ENCODE measurements at places on chromosomes 7 and 10. TPM values are rescaled to one million over a fixed set of nuclear protein-coding genes. Genes with fewer than 3 reads are reported as not detected.

The LIPJ gene
- not detected for polyA plus RNA-seq

GRCh38 chr7:20330239-20330927, at the start of gene ITGB8:
TSS of gene ITGB8 (plus strand) at chr7:20330900. CDS start at chr7:20331807, 907 bp downstream.
- DNase-seq: no peak

The NUTM2E gene
- polyA plus RNA-seq: 0.59 TPM

DNA sequence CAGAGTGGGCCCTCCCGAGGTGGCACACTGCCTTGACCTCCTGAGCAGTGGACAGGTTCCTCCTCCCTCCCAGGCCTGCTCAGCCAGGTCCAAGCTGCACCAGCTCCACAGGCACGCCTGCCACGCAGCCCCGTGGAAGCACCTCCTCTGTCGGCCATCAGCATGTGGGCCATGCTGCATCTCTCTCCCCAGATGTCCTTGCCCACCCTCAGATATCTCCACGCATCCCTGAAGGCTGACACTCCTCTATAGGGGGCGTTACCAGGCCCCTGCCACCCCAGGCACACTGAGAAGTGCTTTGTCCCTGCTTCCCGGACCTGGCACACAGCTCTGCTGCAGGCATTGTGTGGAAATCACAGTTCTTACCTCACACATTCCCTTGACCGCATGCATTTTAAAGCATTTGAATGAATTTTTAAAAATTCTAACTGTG, 598.5 kb downstream of the SDK1 start:
- DNase-seq: no peak

DNA sequence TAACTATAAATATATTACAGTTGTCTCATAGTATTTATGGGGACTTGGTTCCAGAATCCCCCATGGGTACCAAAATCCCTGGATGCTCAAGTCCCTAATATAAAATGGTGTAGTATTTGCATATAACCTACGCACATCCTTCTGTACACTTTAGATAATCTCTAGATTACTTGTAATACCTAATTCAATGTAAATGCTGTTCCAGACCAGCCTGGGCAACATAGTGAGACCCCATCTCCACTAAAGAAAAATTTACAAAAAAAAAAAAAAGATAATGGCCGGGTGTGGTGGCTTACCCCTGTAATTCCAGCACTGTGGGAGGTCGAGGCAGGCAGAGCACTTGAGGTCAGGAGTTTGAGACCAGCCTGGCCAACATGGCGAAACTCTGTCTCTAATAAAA, 17.4 kb upstream of the GNA12 start:
- no peak for DNase-seq

The FLNC gene
- 642 TPM for polyA plus RNA-seq

GRCh38 chr7:151008143-151008510, 16.2 kb downstream of the ATG9B start:
- no peak for DNase-seq

DNA sequence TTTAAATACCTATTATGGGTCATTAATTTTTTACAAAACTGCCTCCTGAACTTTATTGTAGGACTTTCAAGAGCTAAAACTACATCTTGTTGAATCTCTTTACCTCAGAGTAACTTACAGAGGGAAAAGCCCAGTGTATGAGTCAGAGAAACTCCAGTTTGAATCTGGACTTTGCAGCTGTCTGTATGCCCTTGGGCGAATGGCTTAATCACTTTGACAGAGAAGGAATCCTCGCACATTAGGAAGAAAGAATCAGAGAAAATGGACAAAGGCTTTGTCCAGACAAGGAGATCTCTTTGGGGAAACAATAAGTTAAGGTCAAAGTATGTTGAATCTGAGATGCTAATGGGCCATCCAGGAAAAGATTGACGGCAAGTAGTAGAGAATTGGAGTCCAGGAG, 484.2 kb upstream of the CELF2 start:
- DNase-seq: no peak

DNA sequence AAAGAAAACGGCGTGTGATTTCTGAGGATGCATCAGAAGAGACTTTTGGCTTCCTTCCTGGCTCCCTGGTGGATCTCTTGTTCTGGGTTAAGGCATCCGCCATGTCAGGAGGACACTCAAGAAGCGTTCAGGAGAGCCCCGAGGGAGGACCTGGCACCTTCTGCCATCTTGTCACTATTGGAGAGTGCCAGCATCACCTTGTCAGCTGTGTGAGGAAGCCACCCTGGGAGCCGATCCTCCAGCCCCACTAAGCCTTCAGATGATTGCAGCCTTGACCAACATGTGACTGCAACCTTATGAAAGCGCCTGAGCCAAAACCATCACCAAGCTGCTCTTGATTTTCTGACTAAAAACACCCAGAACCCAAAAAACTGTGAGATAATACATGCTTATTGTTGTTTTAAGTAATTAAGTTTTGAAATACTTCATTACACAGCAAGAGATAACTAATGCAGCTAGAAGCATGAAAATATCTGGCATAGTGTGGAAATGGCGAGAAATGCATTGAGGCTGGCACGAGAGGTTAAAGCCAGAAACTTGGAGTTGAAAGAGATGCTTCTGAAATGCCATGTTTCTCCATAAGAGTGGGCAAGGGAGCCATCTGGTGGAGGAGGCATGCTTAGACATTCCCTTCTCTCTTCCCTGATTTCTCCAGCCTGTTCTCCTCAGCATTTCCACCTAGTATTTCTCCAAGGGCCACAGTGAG, 5.4 kb upstream of the ZFYVE27 start:
- no peak for DNase-seq

DNA sequence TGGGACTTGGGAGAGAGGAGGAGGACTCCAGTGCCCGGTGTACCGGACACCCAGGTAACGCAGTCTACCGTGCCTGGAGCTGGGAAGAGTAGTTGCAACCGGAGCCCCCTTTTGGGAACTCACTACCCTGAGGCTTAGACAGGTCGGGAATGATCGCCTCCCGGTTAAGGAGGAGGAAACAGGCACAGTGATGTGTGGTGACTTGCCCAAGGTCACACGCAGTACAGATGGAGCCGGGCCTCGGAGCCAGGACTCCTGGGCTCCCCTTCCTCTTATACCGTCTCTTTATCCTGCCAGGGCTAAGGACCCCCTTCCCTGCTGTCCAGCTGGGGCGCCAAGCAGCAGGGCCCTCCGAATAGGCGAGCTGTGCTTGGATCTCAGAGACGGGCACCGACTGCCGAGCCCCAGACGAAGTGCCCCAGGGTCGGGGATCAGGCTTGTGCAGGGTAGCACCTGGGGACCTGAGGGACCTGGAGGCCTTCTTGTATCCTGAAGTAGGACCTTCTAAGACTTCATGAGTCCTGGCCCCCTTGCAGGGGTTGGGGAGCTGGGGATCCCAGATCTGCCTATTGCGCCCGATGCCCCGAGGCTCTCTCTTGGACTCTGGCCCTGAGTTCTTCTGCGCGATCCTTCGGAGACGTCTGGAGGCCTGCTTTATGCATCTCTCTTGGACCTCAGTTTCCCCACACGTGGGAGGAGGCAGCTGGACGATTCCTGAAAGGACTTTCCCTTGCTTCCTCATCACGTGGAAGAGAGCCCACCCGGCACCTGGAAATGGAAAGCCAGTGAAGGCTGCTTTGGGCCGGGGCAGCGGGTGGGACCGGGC, 767 bp upstream of the CYP26A1 start:
- DNase-seq: no peak

The GOLGA7B gene
- polyA plus RNA-seq: 0.06 TPM

GRCh38 chr7:55440040-55440690, 75.0 kb downstream of the LANCL2 start:
- no peak for DNase-seq

- DNase-seq: no peak
Observed at GRCh38 chr7:42740408-42740807, 171.5 kb downstream of the C7orf25 start.

GRCh38 chr7:42198974-42199668, 37.9 kb downstream of the GLI3 start:
- no peak for DNase-seq

The EPO gene
- 0.18 TPM for polyA plus RNA-seq

GRCh38 chr10:28082885-28083284, 84.0 kb upstream of the ODAD2 start:
- no peak for DNase-seq

DNA sequence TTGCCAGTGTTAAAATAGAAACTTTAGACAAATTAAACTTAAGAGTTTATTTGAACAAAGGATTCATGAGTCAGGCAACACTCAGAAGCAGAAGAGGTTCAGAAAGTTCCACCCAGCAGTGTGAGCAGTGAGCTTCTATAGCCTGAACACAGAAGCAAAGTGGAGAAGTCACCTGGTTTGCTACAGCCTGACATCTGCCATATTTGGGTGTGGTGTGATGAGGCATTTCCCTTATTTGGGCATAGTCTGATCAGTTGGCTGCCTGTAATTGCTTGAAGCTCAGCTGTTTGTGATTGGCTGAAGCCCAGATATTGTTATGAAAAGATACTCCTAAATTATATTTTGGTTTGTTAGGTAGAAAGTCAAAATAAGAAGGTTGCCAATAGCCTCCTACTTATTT, 39.1 kb downstream of the VWC2 start:
- DNase-seq: no peak

DNA sequence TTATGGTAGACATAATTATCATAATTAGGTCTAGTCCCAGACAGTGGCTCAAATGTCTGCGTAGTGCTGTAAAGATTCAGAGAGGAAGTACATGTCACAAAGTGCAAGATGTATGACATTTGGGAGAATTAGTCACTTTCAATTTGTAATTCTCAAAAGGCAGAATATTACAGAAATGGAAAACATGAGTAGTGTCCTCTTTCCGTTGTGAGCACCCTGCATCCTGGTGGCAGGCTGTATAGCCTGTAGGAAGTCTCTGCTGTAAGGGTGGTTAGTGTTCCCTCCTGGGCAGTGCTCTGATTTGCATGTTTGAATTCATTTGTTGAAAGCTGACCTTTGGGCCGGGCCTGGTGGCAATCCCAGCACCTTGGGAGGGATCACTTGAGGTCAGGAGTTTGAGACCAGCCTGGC, 17.0 kb downstream of the CDK14 start:
- no peak for DNase-seq

GRCh38 chr7:151689196-151689971, 169.7 kb upstream of the RHEB start:
- no peak for DNase-seq

- DNase-seq: no peak
Observed at GRCh38 chr7:137877027-137877675, 30.4 kb upstream of the DGKI start.

GRCh38 chr10:123642697-123643096, 23.5 kb upstream of the GPR26 start:
- no peak for DNase-seq

DNA sequence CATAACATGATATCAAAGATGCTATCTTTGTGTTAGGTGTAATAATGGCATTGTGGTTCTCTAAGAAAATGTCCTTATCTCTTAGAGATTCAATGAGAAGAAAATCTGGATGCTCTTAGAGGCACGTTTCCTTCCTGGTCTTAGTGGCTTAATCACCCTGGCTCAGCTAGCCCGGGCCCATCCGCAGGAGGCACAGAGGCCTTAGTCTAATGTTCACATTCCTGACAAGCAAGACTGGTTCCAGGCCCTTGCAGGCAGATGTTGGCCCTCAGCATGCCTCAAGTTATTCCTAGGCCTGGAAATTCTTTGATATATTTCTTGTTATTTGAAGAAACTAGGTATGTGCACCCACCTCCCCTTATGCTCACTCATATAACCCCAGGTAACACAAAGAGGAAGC, 357.6 kb downstream of the SFMBT2 start:
- DNase-seq: no peak

DNA sequence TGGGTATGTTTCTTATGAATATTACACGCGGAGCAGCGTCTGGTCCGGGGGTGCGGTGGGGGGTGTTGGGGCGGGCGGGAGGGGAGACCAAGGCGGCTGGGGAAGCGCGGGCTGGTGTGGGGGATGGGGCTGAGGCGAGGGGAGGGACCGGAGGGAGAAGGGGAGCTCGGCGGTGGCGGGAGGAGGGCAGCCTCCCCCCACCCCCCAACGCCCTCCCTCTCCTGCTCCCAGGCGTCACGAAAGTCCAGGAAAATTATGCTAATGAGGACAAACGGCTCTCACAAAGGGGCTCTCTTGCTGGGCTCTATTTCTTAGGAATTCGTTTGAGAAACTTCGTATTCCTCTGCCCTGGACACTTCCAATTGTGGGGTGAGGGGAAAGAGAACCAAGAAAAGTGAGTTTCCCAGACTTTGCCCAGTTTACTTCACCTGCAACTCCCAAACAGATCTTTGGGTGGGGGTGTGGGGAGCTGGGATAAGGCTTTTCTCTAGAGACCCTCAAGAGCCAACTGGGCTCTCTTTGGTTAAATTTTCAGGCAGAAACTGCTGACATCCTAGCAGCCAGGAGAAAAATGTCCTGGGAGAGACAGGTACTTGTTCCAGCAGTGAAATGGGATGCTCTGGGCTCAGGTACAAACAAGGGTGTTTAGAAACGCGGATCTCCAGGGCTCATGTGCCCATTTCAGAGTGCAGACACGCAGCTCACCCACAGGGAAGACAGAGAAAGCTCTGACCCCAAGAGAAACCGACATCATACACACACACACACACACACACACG, 11.7 kb upstream of the HOXA2 start:
- no peak for DNase-seq

The CHST3 gene
- polyA plus RNA-seq: 12.4 TPM

The EPHB6 gene
- polyA plus RNA-seq: 4.2 TPM

DNA sequence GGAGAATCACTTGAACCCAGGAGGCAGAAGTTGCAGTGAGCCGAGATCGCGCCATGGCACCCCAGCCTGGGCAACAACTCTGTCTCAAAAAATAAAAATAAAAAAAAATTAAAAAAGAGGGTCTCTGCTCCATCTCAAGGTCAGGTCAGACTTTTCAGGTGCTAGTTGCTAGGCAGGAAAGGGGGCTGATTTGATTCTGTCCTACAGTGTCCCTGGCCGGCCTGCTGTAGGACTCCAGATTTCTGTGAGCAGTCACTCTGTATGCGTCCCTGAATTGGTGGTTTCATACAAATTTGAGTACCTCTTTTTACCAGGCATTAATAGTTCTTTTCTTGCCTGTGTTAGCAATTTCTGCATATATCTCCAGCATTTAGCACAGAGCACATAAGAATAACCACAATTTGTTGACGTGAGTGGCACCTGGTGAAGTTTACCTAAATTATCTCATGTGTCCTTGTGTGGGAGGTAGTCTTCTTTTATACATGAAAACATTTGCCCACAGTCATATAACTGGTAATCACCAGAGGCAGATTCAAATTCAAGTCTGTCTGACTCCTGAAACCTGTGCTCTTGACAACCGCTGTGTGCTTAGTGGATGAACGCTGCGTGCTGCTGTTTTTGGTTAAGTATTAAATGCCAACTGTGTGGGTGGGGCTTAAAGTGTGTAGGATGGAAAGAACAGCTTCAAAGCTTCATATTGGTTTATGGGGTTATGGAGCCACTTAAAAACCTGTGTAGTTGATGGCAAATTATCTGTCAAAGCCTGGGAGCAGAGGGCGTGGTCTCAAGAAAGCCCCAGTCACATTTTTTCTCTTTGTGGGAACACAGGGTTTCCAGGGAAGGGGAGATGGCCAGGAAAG, 3.2 kb upstream of the ZNF775 start:
- no peak for DNase-seq

Measured in forelimb muscle (tissue), 1 donor.